Stimulated activated CD4-positive, alpha-beta T cell treated with anti-CD3 and anti-CD28 coated beads, Interleukin-1b, Interleukin-23, amount 100 ng/mL, for 4 hours (primary cell): ENCODE measurements at places on chromosomes 6 and 20.
A peak's percentile ranks its signal among the peaks of the same experiment; 100 is the strongest.

DNA sequence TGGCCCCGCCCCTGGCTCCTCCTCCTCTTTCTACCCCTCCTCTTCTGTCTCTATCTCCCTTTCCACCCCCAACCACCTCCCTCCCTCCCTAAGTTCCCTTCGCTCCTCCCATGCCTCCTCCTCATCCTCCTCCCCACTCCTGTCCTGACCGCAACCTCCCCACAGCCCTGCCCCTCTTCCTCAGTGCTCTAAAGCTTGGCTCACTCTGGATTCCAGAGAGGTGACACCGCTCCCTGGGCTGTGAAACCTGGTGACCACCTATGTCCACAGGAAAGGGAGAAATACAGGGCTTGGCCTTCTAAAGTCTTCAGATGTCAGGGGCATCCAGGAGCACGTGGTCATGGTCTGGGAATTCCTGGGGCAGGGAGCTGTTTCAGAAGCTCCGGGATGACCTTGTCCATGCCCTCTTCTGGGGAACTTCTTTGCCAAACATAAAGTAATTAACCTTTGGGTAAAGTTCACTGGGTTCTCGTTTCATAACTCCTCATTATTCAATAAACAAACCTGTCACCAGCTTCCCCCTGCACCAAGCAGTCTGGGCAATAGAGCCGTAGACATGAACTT is 345 bp upstream of the CST5 start:
- DNase-seq = no peak

DNA sequence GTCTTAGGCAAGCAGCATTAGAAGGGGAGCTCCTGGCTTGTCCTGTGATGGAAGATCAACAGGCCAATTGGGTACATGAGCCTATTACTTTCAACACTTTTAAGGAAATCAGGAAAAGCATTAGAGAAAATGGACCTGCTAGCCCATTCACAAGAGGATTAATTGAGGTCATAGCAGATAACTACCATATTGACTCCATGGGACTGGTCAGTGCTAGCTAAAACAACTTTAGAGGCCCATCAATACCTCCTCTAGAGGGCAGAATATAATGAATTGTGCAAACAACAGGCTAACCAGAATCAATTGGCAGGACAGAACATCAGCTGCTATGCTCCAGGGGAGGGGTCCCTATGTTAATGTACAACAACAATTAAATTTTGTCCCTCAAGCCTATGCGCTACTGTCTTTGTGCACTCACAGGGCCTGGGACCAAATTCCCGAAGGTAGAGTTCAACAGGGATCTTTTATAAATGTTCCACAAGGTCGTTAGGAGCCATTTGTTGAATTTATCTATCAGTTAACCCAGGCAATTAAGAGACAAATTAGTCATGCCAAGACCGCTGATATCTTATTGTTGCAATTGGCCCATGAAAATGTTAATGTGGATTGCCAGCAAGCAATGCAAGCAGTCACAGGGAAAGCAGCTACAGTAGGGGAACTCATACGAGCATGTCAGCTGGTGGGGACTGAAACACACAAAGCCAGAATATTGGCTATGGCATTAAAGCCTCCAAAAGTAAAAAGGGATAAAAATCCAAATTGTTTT is 106.6 kb upstream of the BTN3A2 start:
- DNase-seq = no peak

GRCh38 chr6:885051-885590 is 192.2 kb upstream of the EXOC2 start:
- no peak for DNase-seq

- no peak for DNase-seq
Observed at GRCh38 chr20:13486694-13487093, 152.0 kb downstream of the TASP1 start.

GRCh38 chr20:10553326-10553984 is 118.3 kb downstream of the SLX4IP start:
- DNase-seq = peak; percentile 2

DNA sequence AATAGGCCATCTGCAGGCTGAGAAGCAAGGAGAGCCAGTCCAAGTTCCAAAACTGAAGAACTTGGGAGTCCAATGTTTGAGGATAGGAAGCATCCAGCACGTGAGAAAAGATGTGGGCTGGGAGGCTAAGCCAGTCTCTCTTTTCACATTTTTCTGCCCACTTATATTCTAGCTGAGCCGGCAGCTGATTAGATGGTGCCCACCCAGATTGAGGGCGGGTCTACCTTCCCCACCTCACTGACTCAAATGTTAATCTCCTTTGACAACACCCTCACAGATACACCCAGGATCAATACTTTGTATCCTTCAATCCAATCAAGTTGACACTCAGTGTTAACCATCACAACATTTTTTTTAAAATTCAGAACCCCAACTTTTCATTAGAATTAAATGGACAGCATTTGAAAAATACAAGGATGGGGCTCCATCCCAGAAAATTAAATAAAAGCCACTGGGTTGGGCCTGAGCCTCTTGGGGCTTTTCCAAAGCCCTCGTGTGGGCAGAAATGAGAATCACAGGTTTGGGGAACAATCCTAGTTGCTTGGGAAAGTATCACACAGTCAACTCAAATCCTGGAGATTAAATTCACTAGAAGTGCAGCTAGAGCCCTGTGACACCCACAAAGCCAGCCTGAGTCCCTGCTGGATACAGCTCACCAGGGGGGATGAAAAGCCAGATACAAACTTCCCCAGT is 2.2 kb downstream of the CLDN20 start:
- no peak for DNase-seq
